ENCODE measurements at places on chromosomes 1 and 21. TPM values are rescaled to one million over a fixed set of nuclear protein-coding genes. Genes with fewer than 3 reads are reported as not detected.
A peak's percentile ranks its signal among the peaks of the same experiment; 100 is the strongest.

DNA sequence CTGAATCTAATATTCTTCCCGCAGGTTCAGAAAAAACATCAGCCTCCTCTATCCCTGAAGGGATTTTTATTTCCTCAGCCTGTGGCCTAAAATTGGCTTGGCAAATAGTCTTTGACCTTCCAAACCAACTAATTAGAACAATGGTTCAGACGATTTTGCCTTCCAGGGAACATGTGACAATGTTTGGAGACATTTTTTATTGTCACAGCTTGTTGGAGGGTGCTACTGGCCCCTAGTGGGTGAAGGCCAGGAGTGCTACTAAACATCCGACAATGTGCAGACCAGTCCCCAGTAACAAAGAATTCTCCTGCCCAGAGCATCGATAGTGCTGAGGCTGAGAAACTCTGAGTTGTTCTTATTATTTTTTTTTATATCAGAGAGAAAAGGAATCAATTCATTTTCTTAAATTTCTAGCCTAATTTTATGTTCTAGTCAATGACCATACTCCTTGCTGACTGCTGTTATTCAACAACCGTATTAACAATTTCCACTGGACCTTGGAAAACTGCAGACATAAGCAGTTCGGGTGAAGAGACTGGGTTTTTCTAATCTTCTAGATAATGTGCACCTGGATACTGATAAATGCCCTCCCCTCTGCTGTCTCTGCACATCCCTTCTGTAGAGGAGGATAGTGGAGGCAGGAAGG, 280.7 kb downstream of the LMX1A start:
- DNase-seq, result no peak

- peak; percentile 54 for DNase-seq
These were observed 50.0 kb downstream of the TBCE start for GRCh38 chr1:235417086-235417697.

DNA sequence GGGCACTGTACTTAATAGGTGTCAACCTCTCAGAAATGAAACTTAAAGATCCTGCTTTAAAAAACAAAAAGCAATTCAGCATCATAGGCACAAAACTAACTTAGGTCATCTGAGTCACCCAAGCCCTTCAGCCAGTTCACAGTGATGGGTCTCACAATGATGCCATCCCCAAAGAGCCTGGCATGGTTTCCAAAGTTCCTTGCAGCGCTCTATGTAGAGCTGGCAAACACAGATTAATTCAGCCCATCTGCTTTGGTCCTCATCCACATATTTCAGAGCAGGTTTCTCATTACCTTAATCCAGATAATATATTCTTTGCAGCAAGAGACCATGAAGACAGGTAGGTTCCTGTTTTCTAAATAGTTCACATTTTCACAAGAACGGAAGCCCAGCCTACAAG, 14.6 kb upstream of the PLA2G2C start:
- DNase-seq, result no peak

SLC44A5 gene
- 13.4 TPM for polyA plus RNA-seq

NES gene
- polyA plus RNA-seq, result 153 TPM

HHAT gene
- polyA plus RNA-seq, result 12.2 TPM

AKT3 gene
- 38.2 TPM for polyA plus RNA-seq

All from right renal pelvis (tissue), 4 donors.